ENCODE measurements at places on chromosomes 4 and X. TPM values are rescaled to one million over a fixed set of nuclear protein-coding genes. Genes with fewer than 3 reads are reported as not detected.

DNA sequence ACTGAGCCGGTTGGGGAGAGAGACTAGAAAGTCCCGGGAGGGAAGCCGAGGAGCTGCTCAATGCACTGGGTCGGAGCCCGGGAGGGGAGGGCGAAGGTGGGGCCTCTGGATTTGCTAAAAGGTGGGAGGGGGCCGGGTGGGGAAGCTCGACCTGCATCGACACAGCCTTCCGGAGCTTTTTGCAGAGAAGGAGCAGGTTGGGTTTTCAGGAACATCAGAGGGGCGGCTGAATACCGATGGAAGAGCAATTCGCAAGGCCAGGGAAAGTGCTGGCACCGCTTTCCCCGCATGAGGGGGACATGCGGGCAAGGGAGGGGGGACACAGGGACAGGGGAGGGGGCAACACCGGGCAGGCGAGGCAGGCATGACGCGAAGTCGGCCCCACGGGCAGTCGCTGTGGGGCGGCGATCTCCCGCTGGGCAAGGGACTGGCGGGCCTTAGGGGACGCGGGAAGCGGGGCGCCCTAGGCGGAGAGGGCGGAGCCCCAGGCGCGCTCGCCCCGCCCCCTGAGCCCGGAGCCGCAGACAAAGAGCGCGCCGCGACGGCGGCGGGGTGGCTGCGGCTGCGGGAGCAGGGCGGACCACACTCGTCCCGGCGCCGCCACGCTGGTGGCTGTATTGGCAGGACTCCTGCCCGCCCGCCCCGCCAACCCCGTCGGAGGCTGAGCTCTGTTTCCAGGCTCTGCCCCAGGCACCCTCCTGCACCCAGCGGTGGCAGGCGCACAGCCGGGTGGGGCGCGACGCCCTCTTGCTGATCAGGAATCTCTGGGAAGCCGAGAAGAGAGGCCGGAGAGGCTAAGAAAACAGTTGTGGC, 11.6 kb downstream of the PDZD4 start:
- DNase-seq: no peak

The CENPC gene
- 23.9 TPM for total RNA-seq

- no peak for DNase-seq
Measured at GRCh38 chr4:178917756-178918155, 1475.5 kb upstream of the AGA start.

- DNase-seq: no peak
Measured at GRCh38 chr4:39169426-39169825, 12.9 kb upstream of the WDR19 start.

The TRIM61 gene
- 1.6 TPM for total RNA-seq

DNA sequence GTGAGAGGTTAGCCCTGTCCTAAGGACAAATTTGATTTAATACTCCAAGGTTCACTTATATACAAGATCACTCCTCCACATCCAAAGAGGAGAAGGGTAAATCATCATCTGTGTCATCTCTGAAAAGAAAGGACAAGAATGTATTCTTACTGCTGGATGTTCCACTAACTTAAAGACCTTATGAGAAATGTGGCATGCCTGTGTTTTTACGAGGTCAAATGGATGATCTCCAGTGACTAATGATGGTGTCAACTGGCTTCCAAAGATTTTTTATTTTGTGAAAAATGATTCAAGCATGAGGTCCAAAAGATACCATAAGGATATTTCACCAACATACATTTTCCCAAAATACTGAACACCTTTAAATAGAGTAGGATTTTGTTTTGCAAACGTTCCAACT, 143.4 kb downstream of the PTCHD1 start:
- DNase-seq: no peak

The DCLK2 gene
- total RNA-seq: 9.4 TPM

The AMOT gene
- total RNA-seq: 31.9 TPM
